ENCODE measurements at places on chromosomes 4 and X. TPM values are rescaled to one million over a fixed set of nuclear protein-coding genes. Genes with fewer than 3 reads are reported as not detected.
A peak's percentile ranks its signal among the peaks of the same experiment; 100 is the strongest.

GRCh38 chr4:116636917-116637316 lies 448.5 kb downstream of the TRAM1L1 start:
- H3K4me3 ChIP-seq = no peak overlapping the region
- no peaks in the 10 kb centered on the region for H3K36me3 ChIP-seq
- no peaks in the 10 kb centered on the region for H3K4me1 ChIP-seq
- no peak for DNase-seq
- no peaks in the 10 kb centered on the region for H3K27me3 ChIP-seq

DNA sequence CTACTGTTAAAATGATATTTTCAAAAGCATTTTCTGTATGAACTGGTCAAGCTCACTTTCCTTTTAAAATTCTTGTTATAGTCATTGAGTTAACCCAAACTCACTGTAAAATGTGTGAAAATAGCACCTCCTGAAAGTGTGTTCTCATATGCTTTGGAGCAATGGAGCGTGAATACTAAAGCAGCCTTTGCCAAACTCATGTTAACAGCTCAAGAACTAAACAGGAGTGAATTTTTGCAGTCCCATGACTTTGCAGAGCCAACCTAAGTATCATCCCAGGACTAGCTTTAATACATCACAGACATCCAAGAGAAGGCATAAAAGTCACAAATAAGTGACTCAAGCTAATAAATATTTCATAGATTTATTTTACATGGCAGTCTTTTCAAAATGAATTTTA lies 2.3 kb downstream of the AMMECR1 start:
- H3K36me3 ChIP-seq = no peaks in the 10 kb centered on the region
- peak overlapping the region; percentile 85 for H3K4me3 ChIP-seq
- peaks cover 36% of the 10 kb centered on the region for H3K4me1 ChIP-seq
- DNase-seq = no peak
- H3K27me3 ChIP-seq = no peaks in the 10 kb centered on the region
- H3K27ac ChIP-seq = no peak overlapping the region

Gene DDX60
- total RNA-seq = 0.74 TPM

DNA sequence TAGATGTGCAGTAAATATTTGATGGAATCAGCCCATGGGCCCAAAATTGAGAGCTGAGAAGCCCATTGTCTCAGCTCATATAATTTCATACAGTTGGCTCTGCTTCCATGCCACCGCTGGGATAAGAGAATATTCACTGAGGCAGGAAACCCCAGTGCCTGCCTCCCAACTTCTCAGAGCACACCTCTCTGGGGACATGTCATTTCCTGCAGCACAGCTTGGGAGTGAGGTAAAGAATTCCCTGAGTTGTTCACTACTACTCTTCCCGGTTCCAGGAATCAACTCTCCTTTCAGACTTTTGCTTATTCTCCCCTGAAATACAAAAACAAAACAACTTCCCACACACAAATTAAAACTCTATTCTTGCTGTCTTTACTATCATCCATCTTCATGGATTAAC lies 389.3 kb downstream of the MAPK10 start:
- no peak overlapping the region for H3K4me3 ChIP-seq
- peaks cover 3% of the 10 kb centered on the region for H3K36me3 ChIP-seq
- H3K27ac ChIP-seq = no peak overlapping the region
- no peak for DNase-seq
- H3K27me3 ChIP-seq = no peaks in the 10 kb centered on the region
- peaks cover 4% of the 10 kb centered on the region for H3K4me1 ChIP-seq

DNA sequence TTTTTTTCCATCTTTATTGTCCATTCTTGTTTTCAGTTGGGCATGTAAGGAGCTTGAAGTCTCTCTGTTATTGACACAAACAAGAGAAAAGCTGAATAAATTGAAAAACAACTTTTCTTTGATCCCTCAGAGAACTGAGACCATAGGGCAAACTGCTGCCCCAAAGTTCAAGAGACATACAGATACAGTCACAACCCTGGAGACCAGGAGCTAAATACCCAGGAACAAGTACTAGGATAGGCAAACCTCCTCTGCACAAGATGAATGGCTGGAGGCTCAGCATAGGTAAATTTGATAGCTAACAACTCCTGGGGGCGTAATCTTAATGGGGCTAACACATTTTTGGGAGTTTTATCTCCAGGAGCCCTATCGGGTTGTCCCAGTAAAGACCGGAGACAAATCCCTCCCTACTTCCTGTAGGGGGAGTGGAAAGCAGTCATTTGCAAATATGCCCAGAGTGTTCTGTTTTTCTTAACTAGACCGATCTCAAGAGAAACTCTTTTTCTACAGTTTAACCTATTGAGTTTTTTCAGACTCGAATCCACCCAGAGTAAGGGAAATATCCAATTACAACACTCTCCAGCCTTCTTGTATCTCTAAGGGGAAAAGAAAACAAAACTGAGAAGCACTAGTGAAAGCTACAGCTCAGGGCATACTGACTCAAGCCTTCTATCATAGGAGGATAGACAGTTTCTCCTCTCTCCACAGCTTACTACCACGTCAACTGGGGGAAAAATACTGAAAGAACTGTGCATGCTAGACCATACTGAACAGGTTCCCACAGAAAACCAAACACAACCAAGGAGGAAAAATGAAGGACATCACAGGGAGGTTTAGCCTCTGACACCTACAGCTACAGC lies 23.1 kb downstream of the MAGEA8 start:
- no peak overlapping the region for H3K27ac ChIP-seq
- peak overlapping the region; percentile 41 for H3K4me3 ChIP-seq
- no peaks in the 10 kb centered on the region for H3K27me3 ChIP-seq

Gene PCDH7
- total RNA-seq = 17.2 TPM

Gene PTPN13
- total RNA-seq = 63.1 TPM

DNA sequence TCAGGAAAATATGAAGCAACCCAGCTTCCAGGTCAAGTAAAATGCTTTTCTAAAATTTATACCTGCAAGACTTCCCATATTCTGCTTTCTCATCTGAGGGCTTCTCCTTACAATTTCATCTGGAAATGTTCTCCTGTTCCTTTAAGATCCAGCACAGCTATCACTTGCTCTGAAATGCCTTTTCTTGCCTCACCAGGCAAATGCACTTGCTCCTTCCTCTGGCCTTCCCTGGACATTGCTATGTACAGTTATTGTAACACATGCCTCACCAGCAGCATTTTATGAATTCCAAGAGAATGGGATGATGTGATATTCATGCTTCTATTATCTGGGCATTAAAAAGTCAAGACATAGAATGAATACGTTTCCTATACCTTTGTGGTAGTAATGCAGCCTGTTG lies 842.1 kb upstream of the INTU start:
- no peak overlapping the region for H3K4me3 ChIP-seq
- H3K27me3 ChIP-seq = no peaks in the 10 kb centered on the region
- no peak for DNase-seq
- no peaks in the 10 kb centered on the region for H3K36me3 ChIP-seq
- no peaks in the 10 kb centered on the region for H3K4me1 ChIP-seq
